ENCODE measurements at places on chromosomes 3 and 15. TPM values are rescaled to one million over a fixed set of nuclear protein-coding genes. Genes with fewer than 3 reads are reported as not detected.

PROK2 gene
- total RNA-seq, result not detected

MNS1 gene
- total RNA-seq, result 3.2 TPM

ZPLD1 gene
- not detected for total RNA-seq

MRPL3 gene
- 119 TPM for total RNA-seq

RBMS3 gene
- 28.9 TPM for total RNA-seq

GOLGA6L7 gene
- total RNA-seq, result not detected

Data from myometrial cell (primary cell).